ENCODE measurements at places on chromosomes 1 and 21. TPM values are rescaled to one million over a fixed set of nuclear protein-coding genes. Genes with fewer than 3 reads are reported as not detected.

The FMN2 gene
- polyA plus RNA-seq, result 72.8 TPM

The CDCA8 gene
- 15.4 TPM for polyA plus RNA-seq

The RNU5D-1 gene
- not detected for polyA plus RNA-seq

The RBP7 gene
- polyA plus RNA-seq, result not detected

The ESRRG gene
- not detected for polyA plus RNA-seq

The VASH2 gene
- polyA plus RNA-seq, result 0.19 TPM

The TMEM52 gene
- 0.40 TPM for polyA plus RNA-seq

The RAB13 gene
- 137 TPM for polyA plus RNA-seq

The LHX8 gene
- polyA plus RNA-seq, result not detected

The C1orf53 gene
- 39.8 TPM for polyA plus RNA-seq

The ACOT11 gene
- 3.4 TPM for polyA plus RNA-seq

The ATAD3C gene
- 0.51 TPM for polyA plus RNA-seq

The PRDX1 gene
- polyA plus RNA-seq, result 775 TPM

The IFI44L gene
- 0.23 TPM for polyA plus RNA-seq

Measured in GM23248 (cell line).